ENCODE measurements at places on chromosomes 13 and 19.

GRCh38 chr13:104289400-104289799 lies 1223.2 kb upstream of the SLC10A2 start:
- no peak for DNase-seq

GRCh38 chr13:24341439-24341838 lies 32.1 kb downstream of the C1QTNF9 start:
- DNase-seq = no peak

GRCh38 chr19:7544626-7545025 lies 9.1 kb downstream of the PNPLA6 start:
- no peak for DNase-seq

DNA sequence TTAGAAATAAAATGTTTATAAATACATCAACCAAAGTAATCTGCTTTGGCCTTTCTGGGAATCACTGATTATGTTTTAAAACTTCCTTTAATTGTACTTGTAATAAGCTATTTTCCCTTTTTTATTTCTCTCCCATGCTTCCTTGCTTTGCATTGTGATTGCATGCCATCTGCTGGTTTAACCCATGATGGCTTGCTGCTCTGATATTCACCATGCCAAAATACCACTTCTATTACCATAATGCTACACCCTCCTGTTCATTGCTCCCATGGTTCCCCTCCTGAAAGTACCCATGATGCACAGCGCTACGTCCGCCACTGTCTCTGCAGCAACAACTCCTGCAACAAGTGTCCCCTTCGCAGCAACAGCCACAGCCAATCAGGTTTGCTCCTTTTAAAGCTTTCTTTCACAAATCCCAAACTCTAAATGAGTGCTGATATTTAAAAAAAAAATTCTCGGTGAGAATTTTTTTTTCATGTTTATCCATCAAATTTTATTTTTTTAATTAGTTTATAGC lies 67.7 kb upstream of the RAP2A start:
- no peak for DNase-seq

DNA sequence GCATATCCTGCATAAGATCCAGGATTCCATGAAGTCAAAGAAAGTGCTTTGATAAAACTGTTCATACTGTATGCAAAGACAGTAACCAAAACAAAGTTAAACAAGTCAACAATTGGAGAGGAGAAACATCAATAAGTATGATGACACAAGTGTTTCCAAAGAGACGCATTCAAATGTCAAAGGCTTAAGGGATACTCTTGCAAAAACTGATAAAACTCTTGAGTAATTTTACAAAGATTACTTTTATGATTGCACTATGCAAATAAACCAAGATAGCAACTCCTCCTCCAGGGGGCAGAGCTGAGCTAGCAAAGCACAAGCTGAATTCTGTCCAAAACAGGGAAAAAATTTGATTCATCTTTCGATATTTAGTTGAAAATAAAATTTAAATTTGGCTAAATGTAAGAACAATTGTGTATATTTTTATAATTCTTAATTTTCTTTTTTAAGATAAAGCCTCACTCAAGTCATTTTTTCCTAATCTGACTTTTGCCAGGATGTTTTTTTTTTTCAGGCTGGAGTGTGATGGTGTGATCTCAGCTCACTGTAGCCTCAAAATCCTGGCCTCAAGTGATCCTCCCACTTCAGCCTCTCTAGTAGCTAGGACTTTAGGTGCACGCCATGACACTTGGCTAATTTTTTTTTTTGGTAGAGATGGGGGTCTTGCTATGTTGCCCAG lies 84.0 kb downstream of the MZT1 start:
- DNase-seq = peak; percentile 15

DNA sequence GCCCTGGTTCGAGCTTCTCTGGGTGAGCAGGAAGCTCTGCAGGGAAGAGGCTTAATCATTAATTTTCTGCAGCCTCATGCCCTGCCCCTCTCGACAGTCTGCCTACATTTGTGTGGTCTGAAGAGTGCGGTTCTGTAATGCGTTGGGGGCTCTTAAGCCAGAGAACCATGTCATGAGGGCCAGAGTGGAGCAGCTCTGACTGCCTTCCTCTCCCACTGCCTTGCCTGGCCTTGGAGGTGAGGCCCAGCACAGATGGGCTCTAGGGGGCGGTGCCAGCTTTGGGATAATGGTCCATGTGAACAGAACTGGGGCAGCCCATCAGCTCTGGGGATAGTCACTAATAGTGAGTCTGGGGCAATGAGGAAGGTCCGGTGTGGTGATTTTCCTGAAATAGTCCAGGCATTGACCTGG lies 5.7 kb downstream of the FGF9 start:
- DNase-seq = no peak

- peak; percentile 42 for DNase-seq
Observed at GRCh38 chr19:42254089-42254849, 659 bp downstream of the ERF start.

DNA sequence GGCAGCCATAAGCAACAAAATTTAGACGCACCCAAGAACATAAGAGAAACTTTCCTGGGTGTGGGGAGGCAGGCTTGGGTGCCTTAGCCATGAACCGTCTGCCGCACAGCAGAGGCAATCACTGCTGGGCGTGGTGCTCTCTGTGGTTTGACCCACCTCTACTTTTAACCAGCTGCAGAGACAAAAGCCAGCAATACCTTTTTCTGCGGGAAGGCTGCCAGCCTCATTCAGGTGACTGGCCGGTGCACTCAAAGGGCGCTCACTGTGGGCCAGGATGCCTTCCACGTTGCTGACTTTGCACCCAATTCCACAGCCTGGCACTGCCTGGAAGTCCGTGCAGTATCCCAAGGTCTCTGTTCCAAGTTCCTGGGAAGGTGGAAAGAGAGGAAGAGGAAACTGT lies 69.1 kb downstream of the ATP7B start:
- DNase-seq = no peak

DNA sequence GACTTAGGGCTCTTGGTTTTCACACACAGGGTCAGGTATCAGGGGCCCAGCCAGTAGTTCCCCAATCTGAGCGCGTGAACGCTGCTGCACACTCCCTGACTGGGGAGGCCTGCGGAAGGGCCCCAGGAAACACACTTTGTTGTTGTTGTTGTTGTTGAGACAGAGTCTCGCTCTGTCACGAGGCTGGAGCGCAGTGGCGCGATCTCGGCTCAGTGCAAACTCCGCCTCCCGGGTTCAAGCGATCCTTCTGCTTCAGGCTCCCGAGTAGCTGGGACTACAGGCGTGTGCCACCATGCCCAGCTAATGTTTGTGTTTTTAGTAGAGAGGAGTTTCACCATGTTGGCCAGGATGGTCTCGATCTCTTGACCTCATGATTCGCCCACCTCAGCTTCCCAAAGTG lies 190.4 kb upstream of the GPR12 start:
- no peak for DNase-seq

DNA sequence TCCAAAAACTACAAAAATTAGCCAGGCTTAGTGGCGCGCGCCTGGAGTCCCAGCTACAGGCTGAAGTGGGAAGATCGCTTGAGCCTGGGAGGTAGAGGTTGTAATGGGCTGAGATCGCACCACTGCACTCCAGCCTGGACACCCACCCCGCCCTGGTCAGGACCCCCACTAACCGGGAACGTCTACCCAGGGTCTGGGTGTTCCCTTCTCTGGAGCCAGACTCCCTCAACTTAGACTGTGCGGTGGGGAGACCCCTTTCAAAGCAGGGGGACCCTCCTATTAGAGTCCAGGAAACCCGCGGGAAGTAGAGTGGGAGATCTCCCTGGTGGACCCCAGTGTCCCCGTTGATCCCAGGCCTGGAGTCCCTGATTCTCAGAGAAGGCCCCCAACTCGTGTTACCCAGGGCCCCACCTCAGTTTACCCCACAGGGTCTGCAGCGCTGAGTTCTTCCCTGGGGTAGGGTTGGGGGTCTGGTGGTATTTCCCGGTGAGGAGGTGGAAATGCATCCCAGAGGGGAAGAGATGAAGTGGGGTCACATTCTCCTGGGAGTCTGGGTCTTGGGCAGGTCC lies 6.1 kb upstream of the ARRDC2 start:
- DNase-seq = no peak

DNA sequence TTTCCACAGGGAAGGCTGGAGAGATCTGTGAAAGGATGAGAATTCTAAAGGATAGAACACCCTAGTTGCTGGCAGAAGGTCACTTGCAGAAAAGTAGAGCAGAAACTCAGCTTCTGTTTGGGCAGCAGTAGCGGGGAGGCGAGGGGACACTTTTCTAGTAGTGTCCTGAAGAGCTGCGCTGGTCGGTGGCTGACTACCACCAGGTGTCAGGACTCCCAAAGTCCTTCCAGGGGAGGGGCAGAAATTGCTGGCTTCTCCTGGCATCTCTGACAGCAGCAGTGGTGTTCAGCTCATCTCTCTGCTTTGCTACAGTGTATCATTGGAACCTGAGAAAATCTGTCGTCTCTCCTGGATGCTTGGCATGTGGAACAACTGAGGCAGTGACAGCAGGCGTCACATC lies 120.9 kb downstream of the ZDHHC20 start:
- no peak for DNase-seq

- no peak for DNase-seq
Observed at GRCh38 chr19:14015524-14016035, 9.5 kb upstream of the RFX1 start.

DNA sequence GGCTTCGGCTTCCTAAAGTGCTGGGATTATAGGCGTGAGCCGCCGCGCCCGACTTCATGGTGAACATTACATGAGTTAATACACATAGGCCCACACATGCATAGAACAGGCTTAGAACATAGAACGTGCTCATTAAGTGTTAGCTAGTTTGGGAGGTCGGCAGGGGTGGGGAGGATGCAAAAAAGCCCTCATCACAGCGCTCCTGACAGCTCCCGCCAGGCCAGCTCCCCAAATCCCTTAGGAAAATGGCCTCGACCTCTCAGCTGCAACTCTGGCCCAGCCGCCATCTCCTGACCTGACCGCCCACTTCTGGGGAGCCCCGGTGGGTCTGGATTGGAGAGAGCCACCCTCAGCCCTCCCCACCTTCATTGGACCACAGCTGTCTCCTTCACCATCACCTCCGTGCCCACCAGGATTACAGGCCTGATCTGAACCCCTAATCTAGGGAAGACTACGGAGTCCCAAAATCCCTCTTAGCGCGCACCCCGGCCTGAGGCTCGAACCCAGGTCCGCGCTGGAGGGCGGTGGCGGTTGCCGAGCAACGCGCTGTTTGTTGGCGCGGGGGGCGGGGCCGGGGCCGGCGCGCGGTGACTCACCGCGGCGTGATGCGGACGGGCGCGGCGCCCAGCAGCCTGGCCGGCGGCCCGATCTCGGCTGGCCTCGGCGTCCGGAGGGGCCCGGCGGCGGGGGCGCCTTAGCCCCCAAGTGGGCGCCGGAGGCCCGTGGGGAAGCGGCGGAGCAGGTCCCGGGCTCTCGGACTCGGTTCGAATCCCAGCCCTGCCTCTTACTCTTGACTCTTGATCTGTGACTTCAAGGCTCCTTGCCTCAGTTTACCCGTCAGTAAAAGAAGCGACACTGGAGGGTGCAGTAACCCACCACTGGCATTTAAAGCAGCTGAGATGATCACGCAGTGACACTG lies 26.7 kb upstream of the NANOS3 start:
- DNase-seq = no peak

- no peak for DNase-seq
Observed at GRCh38 chr13:44040070-44040817, 160.5 kb downstream of the LACC1 start.

GRCh38 chr19:2952953-2953481 lies 8.2 kb upstream of the ZNF77 start:
- no peak for DNase-seq

GRCh38 chr19:13281567-13282291 lies 131.5 kb downstream of the IER2 start:
- DNase-seq = no peak
